ENCODE measurements at places on chromosomes 2 and 18.

DNA sequence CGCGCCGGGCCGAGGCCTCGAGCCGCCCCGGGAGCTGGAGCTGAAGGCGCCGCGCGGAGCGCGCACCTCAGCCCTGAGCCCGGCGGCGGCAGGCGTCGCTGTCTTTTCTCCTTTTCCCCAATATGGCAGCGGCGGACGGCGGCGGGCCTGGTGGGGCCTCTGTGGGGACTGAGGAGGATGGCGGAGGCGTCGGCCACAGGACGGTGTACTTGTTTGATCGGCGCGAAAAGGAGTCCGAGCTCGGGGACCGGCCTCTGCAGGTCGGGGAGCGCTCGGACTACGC is 369 bp downstream of the SMCHD1 start:
- DNase-seq = no peak

GRCh38 chr2:160876029-160876428 is 284.2 kb upstream of the TANK start:
- no peak for DNase-seq

- DNase-seq = no peak
Observed at GRCh38 chr2:170813611-170814532, 2.8 kb upstream of the GAD1 start.

DNA sequence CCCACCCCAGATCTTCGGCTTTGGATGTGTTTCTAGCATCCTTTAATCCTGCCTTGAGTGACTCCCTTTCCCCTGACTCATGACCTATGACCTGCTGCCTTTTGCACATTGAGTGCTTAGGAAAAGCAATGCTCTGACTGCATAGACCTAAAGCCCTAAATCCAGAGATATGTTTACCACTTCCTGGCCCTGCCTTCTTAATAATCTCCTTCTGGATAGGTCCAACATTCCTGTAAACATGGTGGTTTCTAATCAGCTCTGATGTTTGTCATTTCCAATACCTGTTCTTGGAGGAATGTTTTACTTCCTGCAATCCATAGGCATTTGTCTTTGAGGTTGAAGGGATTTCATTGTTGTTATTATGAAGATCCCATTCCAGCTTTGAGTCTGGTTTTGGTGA is 2.3 kb downstream of the SLC3A1 start:
- DNase-seq = no peak

DNA sequence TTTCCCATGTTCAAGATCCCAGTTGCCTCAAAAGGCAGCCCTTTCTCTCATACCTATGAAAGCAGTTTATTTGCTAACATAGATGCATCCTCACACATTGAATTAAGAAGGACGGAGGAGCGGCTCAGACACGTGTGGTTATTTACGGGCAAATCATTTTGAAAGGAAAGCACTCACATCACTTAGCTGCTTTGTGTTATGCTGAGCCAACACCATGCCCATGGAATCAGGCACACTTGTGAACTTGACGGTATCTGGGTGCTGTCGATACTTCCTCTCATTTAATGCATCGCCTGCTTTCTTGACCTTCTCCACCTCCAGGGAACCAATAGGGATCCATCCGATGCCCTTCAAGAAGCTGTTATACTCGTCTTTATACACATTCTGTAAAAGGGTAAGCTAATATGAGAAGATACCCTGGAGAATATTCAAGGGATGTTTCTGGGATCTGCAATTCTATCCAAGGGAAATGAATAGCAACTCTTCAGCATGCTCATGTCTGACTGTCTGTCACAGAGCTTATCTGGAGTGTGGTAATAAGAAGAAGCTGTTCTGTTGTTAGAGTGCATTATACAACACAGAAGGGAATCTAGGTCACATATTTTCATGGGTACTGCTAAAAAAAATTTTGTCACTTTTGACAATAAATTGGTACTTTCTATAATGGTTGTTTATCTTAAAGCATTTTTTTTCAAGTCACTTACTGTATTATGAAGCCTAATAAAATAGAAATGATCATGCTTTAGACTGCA is 63.3 kb downstream of the NEB start:
- no peak for DNase-seq
